Inflammatory macrophage (primary cell): ENCODE measurements at places on chromosomes 16 and 17.
A peak's percentile ranks its signal among the peaks of the same experiment; 100 is the strongest.

GRCh38 chr17:7146115-7146514, 31.5 kb upstream of the ASGR2 start:
- no peak for DNase-seq

GRCh38 chr17:57349541-57350247, 93.4 kb downstream of the MSI2 start:
- DNase-seq = no peak

GRCh38 chr16:66065925-66066324, 300.6 kb upstream of the CDH5 start:
- DNase-seq = no peak

DNA sequence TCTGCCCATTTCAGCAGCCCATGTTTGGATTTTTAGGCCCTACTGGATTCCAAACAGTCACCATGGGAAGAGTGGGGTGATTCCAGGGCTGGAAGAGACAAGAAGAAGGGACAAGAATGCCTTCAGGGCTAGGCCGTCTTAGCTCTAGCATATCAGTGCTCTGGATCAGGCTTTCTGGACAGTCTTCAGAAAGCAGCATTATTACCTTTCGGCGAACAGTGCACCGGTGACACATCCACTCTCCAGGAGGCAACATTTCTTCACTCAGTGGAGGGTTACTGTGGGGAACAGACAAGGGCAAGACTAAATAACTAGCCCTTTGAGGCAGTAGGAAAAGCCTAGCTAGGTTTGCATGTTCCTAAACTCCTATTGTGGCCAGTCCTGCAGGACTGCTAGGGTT, 23.9 kb upstream of the DHRS13 start:
- no peak for DNase-seq

DNA sequence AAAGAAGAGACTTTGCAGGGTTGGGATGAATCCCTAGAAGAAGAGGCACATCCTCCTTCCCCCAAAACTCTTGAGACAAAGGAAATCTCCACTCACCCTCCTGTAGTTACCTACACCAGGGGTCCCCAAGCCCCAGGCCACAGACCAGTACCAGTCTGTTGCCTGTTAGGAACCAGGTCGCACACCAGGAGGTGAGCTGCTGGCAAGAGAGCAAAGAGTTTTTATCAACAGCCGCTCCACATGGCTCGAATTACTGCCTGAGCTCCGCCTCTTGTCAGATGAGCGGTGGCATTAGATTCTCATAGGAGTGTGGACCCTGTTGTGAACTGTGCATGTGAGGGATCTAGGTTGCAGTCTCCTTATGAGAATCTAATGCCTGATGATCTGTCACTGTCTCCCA, 98.9 kb downstream of the CCT6B start:
- DNase-seq = no peak

DNA sequence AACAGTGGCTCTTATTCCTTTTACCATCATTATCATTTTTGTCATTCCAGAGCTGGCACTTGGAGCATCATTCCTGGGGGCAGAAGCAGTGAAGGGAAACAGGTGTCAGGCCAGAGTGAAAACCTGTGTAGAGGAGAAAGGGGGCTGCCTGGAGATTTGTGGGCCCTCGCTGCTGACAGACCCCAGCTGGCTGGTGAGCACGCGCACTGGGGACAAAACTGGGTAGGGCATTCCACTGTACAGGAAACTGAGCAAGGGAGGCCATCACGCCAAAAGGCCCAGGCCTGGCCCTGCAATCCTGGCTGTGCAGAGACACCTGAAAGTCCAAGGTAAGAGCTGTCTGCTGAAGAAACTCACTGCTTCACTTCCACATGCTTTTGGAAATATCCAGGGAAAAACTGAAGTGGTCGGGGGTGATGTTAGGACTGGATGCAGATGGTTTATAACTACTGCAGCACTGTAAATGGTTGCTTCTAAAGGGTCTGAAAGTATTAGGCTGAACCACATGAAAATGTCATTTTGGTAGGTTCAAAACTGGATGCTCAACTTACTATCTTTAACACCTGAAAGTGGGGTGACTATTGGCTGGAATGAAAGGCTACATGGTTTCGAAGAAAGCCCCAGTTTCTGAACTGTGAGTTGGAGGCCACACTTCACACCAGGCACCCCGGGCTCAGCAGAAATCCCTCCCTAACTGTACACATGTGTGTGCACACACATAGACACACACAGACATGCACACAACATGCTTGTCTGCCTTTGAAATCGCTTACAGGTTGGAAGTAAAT, 225.0 kb downstream of the C16orf78 start:
- DNase-seq = no peak

GRCh38 chr17:67443931-67444595, 67.0 kb downstream of the PITPNC1 start:
- DNase-seq = no peak

DNA sequence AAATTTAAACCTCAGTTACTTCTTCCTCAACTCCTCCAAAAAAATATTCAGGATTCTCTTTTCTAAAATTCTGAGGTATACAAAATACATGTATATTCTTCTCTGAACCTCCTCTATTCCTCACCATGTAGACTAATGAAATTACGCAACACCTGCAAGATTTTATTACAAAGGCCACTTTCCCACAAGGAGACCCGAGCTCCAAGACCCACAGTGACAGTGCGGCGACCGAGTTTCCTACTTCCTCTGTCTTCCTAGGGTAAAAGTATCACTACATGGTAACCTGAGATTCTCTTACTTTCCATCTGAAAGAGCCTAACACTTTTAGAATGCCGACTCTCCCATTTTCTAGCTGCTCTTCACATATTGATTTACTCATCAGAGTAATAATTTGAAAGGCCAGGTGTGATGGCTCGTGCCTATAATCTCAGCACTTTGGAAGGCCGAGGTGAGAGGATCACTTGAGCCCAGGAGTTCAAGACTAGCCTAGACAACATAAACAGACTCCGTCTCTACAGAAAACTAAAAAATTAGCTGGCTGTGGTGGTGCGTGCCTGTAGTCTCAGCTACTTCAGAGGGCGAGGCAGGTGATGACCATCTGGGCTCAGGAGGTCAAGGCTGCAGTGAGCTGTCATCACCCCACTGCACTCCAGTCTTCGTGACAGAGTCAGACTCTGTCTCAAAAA, 35.7 kb downstream of the CYTH1 start:
- DNase-seq = peak; percentile 31

DNA sequence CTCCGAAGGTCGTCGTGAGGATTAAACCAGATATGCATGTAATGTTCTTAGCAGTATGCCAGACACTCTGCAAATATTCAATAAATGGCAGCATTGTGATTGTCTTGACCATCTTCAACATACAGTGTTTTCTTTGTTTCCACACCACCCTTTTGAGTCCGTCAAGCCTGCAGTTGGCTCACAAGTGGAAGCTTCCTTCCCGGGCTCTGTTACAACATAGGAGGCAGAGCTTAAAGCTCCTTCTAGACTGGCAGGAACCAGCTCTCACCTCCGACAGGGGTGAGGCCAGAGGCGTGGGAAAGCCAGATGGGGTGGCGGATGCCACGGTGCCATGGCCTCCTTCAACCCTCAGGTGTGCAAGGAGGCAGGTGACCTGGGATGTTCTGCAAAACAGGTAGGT, 138.3 kb downstream of the FOXL1 start:
- no peak for DNase-seq

- no peak for DNase-seq
Observed at GRCh38 chr17:69732272-69732918, 317.9 kb downstream of the MAP2K6 start.

DNA sequence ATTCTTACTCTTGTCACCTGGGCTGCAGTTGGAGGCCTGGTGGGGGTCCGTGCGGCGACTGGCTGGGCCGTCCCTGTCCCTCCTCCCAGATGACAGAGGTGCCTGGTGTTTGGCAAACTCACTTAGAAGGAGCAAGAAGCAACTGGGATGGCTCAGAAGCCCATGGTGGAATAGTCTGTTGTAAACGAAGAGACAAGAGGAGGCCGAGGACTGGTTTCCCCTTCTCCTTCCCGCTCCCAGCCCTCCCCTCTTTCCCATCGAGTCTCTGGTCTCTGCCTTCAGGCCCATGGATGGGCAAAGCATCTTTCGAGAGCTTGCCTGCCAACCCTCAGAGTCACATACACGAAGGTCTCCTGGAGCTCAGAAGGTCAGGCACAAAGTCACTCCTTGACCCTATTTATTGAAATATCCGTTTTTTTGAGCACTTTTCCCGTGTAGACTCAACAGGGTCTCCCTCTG, 364.4 kb downstream of the SEC14L1 start:
- DNase-seq = no peak

GRCh38 chr17:5892921-5893675, 177.1 kb upstream of the WSCD1 start:
- no peak for DNase-seq

- DNase-seq = peak; percentile 82
Observed at GRCh38 chr17:4789951-4790704, 1.4 kb downstream of the GLTPD2 start.

DNA sequence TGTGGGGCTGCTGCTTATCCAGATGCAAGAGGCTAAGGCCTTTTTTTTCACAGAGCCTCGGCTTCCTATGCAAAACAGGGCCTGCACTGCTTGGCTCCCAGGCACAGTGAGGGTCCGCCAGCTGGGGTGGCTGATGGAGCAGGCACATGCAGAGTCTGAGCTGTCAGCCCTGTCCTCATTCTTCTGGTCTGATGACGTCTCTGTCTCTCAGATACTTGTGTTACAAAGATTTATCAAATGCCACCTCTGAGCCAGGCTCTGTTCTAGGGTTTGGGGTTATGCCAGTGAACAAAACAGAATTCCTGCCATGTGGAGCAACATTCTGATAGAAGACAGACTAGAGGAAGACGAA, 4.8 kb downstream of the RNF40 start:
- no peak for DNase-seq

GRCh38 chr16:26295625-26296304, 604.0 kb downstream of the HS3ST4 start:
- DNase-seq = no peak

DNA sequence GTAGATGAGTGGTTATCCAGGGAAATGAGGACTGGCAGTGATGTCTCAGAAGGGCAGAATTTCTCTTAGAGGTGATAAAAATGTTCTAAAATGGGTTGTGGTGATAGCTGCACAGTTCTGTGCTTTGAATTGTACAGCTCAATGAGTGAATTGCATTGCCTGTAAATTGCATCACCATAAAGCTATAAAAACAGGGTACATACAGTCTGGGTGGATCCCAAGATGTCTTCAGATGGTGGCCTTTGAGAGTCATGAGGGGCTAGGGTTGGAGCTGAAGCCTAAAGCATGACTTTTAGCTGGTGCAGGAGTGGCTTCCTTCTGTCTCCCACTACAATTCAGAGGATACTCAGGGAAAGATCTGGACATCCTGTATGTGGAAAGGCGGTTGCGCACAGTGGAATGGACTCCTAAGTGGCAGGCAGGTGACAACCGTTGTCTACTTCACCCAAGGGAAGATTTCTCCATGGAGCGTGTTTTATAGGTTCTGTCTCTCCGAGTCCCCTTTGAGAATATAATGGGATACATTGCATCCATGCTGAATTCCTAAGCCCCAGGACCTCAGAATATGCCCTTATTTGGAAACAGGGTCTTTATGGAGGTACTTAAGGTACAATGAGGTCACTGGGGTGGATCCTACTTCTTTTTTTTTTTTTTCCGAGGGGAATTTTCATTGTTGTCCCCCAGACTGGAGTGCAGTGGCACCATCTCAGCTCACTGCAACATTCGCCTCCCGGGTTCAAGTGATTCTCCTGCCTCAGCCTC, 1.6 kb upstream of the IL32 start:
- DNase-seq = no peak
